Epithelial cell of proximal tubule (primary cell): ENCODE measurements at places on chromosomes 13 and 19.

DNA sequence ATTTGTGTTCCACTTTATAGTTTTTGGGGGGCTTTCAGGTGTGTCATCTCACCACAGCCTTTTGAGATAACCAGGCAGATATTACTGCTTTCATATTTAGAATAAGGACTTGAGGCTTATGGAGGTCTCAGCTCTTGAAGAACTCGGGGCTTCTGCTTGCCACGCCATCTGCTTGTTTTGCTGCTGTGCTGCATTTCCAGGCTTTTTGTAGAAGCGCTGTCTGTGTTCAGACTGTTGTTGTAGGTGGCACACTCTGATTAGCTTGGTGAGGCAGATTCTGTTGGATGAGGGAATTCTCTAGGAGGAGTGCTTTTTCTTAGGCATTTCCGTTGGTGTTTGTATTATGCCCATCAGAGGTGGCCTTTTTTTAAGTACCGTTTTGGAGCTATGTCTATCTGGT, 57.2 kb downstream of the WASF3 start:
- no peak for DNase-seq

DNA sequence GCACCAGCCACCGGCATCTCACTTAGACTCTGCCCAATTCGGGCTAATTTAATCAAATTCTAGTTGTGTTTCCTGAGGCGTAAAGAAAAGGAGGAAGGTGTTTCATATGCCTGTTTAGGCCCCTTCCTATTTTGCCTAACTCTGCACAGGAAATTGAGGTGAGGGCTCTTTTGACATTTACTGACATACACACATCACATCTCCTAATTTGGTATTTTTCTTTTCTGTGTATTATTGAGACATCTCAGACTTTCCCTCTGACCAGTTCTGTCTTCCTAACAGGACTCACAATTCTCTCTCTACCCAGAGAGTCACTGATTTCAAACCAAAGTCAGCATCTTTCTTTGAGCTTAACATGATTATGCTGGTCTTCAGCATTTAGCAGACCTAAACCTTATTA, 7.9 kb downstream of the CEACAM3 start:
- no peak for DNase-seq

DNA sequence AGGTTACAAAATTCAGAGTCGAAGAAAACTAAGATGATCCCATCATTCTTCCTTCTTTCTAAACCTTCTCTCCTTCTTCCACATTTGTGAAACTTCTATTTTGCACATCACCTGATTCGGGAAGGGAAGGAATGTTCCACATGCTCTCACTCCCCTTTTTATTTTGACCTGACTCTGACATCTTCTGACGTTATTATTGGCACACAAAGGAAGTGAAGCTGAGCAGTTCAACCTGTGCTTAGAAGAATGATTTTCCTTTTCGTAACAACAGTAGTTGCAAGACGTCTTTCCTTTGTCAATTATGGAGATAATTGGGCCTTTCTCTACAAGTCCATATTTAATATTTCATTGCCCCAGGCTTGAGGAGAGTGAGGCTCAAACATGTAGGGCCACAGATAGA, 18.0 kb downstream of the FAM124A start:
- no peak for DNase-seq

DNA sequence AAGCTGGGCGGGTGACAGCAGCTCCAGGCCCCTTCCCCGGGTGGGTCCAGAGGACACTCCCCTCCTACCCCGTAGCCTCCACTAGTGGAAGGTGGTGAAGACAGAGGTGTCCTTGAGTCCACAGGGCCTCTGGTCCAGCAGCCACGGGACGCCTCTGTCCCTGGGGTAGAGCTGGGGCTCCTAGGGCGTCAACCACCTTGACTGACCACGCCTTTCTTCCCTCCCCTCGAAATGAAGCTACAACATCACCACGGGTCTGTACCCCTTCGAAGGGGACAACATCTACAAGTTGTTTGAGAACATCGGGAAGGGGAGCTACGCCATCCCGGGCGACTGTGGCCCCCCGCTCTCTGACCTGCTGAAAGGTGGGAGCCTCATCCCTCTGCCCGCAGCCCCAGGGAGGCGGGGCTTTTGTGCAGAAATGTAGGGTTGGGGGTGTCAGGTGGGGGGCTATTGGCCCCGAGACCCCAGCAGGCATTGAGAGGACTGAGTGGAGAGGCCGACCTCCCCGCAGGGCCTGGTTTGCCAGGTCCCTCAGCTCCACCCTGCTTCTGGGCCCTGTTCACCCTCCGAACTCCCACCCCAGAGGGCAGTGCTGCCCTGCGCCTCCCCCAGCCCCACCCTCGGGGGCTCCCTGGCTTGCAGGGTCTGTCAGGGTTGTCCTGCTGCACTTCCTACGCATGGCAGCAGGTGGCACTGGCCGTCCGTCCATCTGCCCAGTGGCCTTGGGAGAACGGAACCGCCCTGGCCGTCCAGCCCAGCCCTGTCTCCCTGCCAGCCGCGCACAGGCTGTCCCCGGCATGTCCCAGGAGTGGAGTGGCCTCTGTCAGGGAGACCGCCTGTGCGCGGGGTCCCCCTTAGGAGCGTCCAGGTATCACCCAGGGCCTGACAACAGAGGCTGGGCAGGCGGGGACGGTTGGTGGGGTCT, 15.7 kb downstream of the STK11 start:
- no peak for DNase-seq

- DNase-seq, result no peak
Measured at GRCh38 chr13:71412231-71412630, 454.8 kb downstream of the DACH1 start.

DNA sequence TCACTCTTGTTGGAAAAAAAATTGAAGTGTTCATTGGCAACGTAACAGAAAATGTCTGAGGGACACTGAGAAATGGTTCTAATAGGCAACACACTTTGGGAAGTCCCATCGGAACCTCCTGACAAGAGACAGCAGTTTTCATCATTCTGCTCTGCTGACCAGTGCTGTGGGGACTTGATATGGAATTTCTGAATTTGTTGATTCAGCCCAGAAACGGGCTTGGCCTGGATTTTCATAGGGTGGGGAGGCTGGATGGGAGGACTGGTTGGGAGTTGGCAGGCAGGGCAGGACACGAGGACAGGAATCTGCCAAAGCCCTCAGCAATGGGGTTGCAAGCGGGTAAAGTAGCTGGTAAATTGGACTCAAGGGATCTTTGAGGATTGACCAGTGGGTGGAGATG, 96.5 kb downstream of the DCT start:
- no peak for DNase-seq
